AG09319 (cell line): ENCODE measurements at places on chromosomes 2 and 18.

GRCh38 chr2:104595576-104595975 is 258.3 kb upstream of the POU3F3 start:
- DNase-seq, result no peak

DNA sequence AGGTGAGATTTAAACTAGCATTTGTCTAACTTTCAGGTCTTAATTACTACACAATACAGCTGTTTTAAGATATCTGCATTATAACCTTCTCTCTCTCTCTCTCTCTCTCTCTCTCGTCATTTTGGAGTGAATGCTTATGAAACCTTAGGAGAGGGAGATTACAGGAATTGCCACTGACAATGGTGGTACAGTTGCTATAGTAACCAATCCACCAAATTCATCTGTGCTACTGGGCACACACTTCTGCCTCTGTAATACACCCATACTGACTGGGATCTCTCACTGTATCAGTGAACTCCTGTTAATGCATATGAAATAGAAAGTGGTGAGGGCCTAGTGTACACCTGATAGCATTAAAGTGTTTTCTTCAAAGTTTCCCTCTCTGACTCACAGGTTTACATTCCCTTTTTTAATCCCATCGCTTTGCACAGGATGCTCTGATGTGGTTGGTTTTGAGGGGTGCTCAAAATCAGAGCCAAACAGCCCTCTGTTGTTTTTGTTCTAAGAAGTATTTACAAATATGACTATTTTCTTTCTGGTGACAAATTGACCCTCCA is 13.1 kb downstream of the KLHL14 start:
- DNase-seq, result no peak

DNA sequence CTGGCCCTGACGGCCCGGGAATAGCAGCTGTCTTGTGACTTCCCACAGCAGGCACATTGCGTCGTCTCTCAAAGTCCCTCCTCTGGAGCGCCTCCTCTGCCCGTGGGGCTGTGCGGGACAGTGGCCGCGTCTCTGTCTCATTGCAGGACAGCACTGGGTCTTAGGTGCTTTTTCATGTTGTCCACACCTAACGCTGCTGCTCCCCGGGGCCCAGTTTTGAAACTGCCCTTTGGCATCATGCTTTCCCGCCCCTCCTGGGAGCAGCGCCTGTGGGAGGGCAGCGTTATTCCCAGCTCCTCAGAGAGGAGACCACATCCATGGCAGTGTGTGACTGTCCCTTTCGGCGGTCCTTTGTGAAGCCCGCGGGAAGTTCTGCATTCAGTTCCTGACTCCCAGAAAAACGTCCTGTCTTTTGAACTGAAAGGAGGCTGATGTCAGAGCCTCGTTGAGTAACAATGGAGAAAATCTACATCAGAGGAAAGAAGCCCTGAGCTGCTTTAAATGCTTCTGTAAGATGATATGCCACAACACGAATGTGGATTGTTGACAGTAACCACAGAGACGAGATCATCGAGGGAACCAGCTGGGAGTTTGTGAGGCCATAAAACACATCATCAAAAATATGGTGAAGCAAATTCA is 226.0 kb downstream of the FAM210A start:
- DNase-seq, result peak; percentile 16

GRCh38 chr2:120105360-120105759 is 92.5 kb downstream of the EPB41L5 start:
- no peak for DNase-seq
